Activated CD4-positive, alpha-beta T cell treated with anti-CD3 and anti-CD28 coated beads, Interleukin-2, amount 50 U/mL, for 48 hours (primary cell): ENCODE measurements at places on chromosomes 5 and 9.

GRCh38 chr5:78731884-78732283 is 83.3 kb upstream of the LHFPL2 start:
- DNase-seq: no peak

- no peak for DNase-seq
These were observed 95.7 kb downstream of the INSL6 start for GRCh38 chr9:5089737-5090136.

DNA sequence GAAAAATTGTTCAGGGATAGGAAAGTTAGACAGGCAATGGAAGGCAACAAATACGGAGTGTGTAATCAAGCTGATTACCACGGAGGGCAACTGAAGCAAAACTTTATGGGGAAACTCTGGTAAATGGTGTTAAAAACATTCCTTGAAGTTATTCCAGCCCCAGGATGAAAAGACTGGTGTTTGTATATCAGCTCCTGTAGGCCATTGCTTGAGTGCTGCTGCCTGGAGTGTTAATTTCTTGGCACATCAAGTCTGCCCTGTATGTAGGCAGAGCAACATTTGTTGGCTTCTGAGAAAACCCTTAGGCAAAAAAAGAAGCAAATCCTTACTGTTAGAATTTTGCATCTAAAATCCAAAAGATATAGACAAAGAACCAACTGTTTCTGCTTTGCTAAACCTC is 686.5 kb upstream of the ACO1 start:
- DNase-seq: no peak

- no peak for DNase-seq
These were observed 500.1 kb upstream of the SGCD start for GRCh38 chr5:155826611-155827507.

DNA sequence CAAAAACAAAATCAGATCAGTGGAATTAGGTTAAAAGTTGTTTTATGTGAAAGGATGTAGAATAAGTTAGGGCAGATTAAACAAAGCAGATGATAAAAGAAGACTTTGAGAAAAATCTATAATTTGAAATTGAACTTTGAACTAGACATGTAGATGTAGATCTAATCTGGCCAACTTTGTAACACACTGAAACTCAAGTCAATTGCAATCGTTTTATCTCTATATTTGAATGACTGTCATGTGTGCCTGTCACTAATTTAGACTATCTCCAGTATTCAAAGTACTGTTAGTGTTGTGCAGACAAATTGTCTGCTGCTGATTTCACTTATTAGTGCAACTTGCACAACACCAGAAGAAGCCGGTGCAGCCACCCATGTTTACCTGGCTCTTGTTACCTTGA is 39.8 kb downstream of the ACOT12 start:
- no peak for DNase-seq

GRCh38 chr9:2179567-2179966 is 164.4 kb downstream of the SMARCA2 start:
- no peak for DNase-seq

DNA sequence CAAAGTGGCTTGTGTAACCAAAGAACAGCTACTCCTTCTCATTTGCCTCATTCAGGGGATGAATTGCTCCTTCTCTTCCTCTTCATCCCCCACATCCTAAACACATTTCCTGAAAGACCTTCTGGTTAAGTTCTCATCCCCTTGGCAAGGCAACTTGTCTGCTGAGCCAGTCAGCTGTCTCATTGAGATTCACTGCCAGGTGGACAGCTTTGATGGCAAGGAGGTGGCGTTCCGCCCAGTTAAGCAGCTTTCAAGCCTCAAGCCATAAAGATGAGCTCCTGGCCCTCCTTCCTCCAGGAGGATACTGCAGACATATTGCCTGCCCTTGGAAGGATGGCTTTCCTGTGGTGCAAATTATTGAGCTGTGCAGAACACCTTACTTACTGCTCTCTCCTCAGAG is 448.6 kb upstream of the MPDZ start:
- DNase-seq: no peak

DNA sequence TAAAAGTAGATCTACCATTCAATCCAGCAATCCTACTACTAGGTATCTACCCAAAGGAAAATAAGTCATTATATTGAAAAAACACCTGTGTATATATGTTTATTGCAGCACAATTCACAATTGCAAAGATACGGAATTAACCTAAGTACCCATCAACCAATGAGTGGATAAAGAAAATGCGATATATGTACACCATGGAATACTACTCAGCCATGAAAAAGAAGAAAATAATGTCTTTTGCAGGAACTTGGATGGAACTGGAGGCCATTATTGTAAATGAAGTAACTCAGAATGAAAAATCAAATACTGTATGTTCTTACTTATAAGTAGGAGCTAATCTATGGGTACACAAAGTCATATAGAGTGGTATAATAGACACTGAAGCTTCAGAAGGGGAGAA is 63.4 kb upstream of the PITX1 start:
- no peak for DNase-seq

DNA sequence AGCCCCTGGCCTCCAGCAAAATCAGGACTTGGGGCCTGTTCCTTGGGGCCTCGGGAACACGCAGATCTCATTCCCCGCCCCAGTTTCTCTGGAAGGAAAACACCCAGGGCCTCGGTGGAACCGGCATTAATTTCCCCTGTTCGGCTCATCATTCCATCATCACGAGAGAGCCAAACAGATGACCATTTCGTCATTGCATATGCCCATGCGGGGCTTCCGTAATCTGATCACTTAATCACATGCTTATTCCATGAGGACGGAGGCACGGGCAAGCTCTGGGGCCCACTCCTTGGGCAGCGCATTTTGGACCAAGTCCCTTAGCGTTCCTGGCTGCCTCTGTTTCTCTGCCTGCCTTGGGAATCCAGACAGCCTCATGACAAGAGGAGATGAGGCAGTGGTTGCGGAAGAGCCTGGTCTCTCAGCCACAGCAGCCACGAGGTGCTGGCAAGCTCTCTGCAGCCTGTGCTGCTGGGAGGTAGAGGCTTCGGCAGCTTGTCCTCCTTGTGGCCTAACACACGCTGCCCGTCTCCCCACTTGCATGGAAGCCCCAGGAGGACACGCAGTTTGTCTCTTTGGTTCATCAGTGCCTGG is 65.0 kb upstream of the IER5L start:
- DNase-seq: no peak

GRCh38 chr5:35282810-35283209 is 52.5 kb upstream of the PRLR start:
- DNase-seq: no peak

DNA sequence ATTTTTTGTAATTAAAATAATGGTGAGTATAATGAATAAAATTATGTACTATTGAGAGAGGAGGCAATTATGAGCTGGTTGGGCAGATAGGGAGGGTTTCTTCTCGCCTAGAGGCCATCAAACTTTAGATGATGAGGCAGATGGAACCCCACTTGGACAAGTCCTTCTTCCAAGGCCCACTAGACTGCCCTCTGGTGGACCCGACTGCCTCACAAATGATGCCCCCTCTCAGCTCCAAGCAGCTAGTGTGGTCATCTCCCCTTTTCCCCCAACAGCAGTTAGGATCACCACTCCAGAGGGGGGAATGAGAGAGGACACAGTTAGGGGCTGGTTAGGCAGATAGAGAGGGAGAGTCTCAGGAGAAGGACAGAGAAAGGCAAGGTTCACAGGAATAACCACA is 348.0 kb upstream of the CDH18 start:
- DNase-seq: no peak

DNA sequence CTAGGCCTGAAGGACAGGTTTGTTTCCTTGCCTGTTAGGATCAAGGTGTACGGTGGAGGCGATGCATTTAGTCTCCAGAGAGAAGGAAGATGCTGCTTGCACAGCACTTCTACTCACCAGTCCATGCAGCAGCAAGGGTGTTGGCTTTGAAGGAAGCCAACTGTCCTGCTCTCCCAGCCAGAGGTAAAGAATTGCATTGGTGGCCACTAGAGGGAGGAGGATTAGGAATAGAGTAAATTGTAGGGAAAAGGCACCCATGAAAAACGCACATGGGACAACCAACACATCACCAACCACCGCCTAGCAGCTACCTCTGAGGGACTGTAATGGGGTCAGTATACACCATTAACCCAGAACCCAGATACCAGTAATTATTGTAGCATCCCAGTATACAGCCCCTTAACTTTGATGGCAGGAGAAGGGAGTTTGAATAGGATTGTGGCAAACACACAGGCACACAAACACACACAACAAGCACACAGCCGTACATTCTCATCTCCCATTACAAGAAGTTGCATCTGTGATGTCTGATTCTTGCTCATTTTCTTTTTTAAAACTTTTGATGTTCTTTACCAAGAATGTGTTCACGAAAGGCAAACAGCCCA is 267.7 kb downstream of the ADAMTS6 start:
- no peak for DNase-seq

GRCh38 chr5:124439609-124440008 is 306.8 kb downstream of the ZNF608 start:
- DNase-seq: no peak

DNA sequence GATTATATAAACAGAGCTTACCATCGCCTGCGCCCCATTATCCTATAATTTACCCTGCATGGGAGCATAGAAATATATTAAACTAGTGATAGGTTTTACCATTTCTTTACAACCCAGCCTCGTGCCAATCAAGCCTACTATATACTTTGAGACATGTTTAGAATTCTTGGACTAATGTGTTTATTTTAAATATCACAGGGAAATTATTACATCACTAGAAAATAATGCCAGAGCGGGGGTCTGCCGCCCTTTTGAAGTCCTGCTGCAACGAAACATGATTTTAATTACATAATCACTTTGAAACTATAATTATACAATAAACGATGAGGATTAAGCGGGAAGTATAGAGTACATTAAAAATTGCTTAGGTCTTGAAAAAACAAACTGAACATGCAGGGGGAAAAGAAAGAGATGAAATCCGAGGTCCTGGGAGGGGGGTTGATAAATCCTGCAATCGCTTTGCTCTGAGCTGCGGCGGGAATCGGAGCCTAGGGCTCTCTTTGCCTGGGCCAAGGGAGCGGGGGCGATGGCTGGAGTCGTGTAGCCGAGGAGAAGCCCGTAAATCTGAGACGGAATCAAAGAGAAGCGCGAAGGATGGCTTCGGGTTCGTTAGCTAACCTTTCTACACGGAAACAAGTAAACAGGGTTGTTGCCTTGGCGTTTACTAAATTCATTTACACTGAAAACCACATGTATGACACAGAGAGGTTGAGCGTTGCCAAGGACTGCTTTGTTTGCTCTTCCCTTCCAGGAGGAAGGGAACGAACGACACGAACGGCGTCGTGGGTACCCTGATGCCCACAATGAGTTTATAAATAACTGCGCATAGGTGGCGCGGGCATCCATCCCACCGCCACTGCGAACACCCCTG is 127.6 kb downstream of the TMEM174 start:
- no peak for DNase-seq

- DNase-seq: no peak
These were observed 23.0 kb downstream of the INIP start for GRCh38 chr9:112694706-112695555.

GRCh38 chr5:127430627-127431026 is 86.8 kb upstream of the PRRC1 start:
- DNase-seq: no peak

DNA sequence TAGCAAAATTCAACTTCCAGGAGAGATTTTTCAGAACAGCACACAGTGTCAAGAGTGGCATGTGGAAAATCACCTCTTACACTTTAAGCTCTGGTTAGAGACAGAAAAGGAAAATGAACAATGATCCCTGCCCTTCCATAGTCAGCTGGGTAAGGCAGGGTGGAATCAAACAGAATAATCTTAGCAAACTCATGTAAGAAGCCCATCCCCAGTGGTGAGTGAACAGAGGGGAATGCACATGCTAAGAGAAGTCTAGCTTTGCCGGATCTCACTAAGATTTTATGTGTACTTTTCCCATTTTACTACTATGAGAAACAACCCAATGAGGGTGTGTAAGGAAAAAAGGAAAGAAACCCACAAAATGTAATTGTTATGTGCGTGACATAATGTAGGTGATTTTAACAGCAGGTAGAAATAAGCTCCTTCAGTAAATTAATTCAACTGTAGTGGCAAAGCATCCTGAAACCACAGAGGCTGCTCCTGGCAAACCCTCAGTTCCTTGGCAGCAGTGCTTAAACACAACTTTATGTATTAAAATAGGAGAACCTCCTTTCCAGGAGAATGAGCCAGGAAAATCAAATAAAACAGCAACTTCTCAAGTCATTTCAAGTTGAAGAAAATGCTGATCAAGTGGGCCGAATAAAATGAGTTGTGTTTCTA is 366.0 kb upstream of the TRPC7 start:
- DNase-seq: no peak

GRCh38 chr5:56325039-56325438 is 91.9 kb upstream of the ANKRD55 start:
- no peak for DNase-seq

- no peak for DNase-seq
These were observed 140.4 kb upstream of the SPDL1 start for GRCh38 chr5:169442913-169443784.

- no peak for DNase-seq
These were observed 96.7 kb downstream of the SNCAIP start for GRCh38 chr5:122408592-122409224.

- DNase-seq: no peak
These were observed 75.4 kb downstream of the BNC2 start for GRCh38 chr9:16794871-16795639.

DNA sequence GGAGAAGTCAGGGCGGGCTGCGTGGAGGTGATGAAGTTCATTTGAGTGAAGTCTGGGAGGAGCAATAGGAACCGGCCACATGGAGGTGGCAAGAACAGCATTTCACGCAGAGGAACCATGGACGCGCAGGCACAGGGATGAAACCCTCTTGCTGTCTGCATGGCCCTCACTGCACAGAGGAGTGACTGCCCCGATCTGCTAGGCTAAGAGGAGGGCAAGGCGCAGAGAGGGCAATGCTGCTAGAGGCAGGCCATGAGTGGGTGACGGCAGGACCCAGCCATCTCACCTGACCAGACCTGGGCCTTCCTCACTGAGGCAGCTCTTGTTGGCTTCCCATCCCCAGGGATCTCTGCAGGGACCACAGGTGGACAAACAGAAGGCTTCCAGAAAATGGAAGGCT is 90.3 kb downstream of the BARX1 start:
- no peak for DNase-seq

GRCh38 chr5:111129938-111130337 is 37.8 kb downstream of the WDR36 start:
- no peak for DNase-seq

GRCh38 chr5:9105851-9106250 is 440.0 kb downstream of the SEMA5A start:
- no peak for DNase-seq

GRCh38 chr9:17380126-17380861 is 198.6 kb upstream of the SH3GL2 start:
- DNase-seq: no peak
